Suppressor macrophage treated with lipopolysaccharide for 4 hours (primary cell): ENCODE measurements at places on chromosomes 2 and 18.
A peak's percentile ranks its signal among the peaks of the same experiment; 100 is the strongest.

DNA sequence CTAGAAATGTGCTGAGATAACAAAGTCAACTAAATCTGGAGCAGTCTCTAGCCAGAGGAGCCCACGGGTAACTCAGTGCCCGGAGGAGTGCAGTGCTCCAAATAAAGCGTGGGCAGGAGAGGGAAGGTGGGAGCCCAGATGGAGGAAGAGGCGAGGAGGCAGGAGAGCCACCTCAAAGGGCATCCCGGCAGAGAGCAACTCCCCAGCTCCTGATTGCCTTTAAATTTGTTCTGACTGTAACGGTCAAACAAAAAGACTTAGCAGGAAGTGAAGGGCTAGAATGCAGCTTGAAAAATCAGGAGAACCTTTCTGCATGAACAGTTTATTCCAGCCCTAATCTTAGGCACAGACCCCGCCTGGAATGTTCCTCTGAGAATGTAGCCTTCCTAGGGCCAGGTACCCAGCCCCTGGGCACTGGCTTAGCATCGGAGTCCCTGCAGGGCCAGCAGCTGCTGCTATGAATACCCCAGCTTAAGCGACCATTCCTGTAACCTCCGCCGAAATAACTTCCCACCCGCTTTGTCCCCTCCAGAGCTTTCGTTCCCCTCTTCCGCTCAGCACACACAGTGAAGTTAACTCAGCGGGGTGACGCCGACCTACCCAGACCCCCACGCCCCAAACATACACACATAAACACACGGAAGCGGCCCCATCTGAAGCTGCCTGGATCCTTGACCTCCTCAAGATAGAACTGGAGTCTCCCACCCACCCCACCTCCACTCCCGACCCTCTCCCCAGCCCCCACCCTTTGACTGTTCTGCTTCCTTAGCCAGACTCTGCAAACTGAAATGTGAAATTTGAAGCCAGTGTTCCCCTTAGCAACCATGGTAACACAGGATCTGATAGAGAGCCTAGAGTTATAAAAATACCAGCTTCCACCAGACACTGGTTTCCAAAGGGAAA lies 123.2 kb downstream of the SMAD7 start:
- no peak for DNase-seq

- DNase-seq: no peak
Observed at GRCh38 chr2:126862730-126863129, 36.0 kb upstream of the TEX51 start.

DNA sequence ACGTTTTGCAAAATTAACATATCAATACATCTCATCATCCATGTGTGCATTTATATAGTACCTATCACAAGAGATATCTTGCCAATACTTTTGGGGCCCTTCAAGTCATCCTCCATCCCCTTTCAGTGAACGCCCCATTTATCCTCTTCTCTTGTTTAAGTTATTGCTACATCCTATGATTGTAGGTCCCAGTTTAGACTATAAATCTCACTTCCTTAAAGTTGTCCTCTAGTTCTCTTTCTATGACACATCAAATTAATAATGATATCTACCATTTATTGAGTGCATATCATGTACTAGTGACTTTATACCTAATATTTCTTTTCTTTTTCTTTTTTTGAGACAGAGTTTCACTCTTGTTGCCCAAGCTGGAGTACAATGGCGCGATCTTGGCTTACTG lies 28.8 kb upstream of the FBXO11 start:
- DNase-seq: peak; percentile 24

- no peak for DNase-seq
Observed at GRCh38 chr2:224971214-224971613, 71.1 kb downstream of the DOCK10 start.

DNA sequence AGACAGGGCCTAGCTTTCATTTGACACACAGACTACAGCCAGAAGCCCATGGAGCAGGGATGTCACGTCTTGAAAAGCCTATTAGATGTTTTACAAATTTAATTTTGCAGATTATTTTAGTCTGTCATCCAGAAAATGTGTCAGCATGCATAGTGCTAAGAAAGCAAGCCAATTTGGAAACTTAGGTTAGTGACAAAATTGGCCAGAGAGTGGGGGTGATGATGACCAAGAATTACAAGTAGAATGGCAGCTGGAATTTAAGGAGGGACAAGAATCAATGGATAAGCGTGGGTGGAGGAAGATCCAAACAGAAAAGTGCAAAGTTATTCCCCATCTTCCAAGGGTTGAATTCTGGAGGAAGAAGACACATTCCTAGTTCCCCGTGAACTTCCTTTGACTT lies 7.8 kb upstream of the IL1RL2 start:
- no peak for DNase-seq

- DNase-seq: no peak
Observed at GRCh38 chr18:75060185-75060584, 148.8 kb downstream of the PTGR3 start.

- DNase-seq: no peak
Observed at GRCh38 chr18:22185771-22186386, 16.5 kb downstream of the GATA6 start.

DNA sequence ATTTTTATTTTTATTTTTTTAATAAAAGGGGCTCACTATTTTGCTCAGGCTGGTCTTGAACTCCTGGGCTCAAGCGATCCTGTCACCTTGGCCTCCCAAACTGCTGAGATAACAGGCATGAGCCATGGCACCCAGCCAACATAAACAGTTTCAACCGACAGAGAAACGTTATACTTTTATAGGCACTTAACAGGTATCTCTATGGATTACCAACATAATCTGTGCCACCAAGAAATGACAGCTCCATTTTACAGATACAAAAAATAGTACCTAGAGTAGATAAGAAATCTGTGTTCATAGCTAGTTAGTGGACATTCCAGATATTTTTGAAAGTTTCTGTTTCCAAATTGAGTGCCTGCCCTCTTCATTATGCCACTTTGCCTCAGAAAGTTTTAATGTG lies 1316.7 kb downstream of the LRP1B start:
- no peak for DNase-seq

DNA sequence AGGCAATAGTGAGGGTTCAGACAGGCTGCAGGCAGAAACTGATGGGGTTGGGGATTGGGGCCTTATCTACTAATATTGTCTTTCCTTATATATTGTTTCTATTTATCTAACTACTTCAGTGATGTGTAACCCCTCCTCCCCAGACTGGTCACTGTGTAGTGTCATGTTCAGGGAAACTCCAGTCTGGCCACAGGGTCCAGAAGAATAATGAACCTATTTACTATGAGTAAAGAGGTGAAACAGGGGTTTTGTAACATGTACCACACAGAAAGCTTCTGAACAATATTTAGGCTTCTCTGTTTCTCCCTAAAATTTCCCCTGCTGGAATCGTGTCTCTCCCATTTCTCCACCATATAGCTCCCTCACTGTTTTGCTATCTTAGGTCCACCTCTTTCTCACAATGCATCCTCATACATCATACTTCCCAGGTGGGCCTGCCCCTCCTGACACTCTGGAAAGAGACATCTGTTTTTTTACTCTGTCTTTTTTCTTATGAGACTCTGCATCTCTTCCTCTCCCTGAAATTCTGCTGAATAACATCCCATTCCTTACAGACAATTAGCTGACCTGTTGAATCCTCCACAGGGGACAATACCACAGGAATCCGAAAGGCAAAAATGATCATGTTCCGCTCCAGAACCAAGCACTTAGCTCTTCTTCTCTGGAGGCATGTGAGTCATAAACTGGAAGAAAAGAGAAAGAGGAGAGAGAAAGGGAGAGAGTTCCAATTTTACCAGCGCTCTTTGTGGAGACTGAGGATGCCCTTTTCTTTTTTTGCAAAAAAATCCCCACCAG lies 154.8 kb downstream of the ZEB2 start:
- peak; percentile 78 for DNase-seq

DNA sequence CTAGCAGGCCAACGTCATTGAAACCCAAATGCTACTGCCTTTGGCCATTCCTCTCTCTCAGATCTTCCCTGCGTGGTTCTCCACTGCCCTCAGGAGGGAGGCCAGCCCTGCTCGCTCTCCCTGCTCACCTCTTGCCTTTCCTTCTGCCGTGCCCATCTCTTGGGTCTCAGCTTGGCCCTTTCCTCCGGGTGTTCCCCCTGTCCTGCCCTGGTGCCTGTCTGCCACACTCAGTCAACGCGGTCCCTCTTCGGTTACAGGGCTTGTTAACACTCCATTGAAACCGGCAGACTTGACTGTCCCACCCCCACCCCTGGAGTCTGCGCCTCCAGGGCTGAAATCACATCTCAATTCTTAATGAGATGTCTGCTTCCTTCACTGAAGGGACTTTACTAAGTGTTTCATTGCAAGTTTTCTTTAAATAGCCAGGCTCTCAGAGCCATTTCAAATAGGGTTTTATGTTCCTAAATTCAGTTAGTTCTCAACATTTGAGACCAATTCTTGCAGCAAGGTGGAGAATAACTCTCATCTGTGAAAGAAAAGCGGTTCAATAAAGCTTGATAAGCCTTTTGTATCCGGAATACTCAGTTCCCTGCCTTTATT lies 237.6 kb downstream of the DYSF start:
- DNase-seq: no peak

- no peak for DNase-seq
Observed at GRCh38 chr2:34892766-34893165, 1293.7 kb upstream of the FAM98A start.

DNA sequence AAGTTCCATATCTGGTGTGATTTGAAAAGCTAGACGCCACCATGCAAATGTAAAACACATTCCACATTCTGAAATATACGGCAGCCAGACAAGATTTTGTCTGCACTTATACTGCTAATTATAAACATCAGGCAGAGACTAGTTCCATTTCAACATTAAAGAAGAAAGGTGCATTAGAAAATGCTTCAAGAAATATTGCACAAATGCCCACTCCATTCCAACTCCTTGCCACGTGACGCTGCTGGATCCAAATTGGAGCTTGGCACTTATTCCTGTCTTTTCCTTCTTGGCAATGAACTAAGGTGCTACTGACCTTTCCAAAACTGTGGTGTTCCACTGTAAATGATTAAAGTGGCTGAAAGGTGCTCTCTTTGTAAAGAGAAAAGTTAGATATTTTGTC lies 6.3 kb downstream of the COL6A3 start:
- DNase-seq: no peak

DNA sequence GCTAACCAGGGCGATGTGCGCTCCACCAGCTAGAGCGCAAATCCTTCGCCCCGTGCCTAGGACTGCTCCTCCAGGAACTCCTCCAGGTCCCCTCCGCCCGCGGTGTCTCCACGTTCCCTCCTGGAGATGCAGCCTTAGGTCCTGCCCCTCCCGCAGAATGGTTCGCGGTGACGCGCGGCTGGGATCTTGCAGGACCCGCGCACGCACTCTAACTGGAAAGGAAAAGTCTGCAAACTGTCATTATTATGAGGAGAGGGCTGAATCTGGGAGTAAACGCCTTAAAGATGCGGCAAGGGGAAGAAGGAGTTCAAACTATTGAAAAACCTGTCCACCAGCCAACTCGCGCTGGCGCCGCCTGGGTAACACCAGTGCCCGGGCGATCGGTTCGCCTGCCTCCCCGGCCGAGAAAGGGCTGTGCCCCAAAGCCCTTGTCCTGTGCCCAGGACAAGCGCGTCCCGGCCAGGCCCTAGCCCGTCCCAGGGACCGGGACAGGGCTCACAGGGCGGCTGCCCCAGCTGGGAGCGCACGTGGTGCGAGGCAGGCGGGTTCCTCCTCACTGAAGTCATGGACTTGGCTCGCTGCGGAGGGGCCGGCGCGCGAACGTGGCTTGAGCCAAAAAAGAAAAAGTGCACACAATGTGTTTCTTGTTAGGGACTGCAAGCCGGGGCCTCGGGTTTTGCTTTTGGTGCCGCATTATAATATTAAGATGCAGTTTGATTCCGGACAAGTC lies 5.5 kb upstream of the ID2 start:
- peak; percentile 62 for DNase-seq

DNA sequence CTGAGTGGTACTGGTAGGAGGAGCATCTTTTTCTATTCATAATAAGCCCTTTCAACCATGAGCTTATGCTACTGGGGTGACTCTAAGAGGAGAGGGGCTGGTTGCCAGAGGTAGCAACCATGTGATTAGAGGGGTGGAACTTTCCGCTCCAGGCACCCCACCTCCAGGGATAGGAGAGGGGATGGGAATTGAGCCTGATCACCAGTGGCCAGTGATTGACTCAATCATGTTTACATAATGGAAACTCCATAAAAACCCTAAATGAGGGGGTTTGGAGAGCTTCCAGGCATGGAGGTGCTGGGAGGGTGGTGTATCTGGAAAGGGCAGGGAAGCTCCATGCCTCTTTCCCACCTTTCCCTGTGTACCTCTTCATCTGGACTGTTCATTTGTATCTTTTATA lies 46.6 kb upstream of the RHOB start:
- DNase-seq: no peak
